ENCODE measurements at places on chromosomes 4 and X. TPM values are rescaled to one million over a fixed set of nuclear protein-coding genes. Genes with fewer than 3 reads are reported as not detected.

- DNase-seq: no peak
Measured at GRCh38 chr4:3040452-3041191, 33.7 kb downstream of the HTT-AS start.

- DNase-seq: peak; percentile 7
Measured at GRCh38 chrX:70292788-70293187, 2.9 kb downstream of the KIF4A start.

DNA sequence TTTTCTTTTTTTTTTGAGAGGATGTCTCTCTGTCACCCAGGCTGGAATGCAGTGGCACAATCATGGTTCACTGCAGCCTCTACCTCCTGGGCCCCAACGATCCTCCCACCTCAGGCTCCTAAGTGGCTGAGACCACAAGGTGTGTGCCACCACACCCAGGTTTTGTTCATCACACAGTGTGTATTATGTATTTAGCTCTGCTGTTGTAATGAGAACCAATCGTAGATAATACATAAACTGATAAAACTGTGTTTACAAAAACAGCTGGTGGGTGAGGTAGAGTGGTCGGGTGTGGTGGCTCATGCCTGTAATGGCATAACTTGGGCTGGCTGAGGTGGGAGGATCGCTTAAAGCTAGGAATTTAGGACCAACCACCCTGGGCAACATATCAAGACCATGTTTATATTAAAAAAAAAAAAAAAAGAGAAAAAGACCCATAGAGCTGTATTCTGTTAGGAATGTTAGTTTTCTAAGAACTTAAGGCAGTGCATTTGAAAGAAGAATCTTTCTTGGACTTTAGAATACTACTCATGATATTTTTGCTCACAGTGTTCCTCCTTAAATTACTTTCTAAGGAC lies 34.9 kb downstream of the POLR2B start:
- no peak for DNase-seq

DNA sequence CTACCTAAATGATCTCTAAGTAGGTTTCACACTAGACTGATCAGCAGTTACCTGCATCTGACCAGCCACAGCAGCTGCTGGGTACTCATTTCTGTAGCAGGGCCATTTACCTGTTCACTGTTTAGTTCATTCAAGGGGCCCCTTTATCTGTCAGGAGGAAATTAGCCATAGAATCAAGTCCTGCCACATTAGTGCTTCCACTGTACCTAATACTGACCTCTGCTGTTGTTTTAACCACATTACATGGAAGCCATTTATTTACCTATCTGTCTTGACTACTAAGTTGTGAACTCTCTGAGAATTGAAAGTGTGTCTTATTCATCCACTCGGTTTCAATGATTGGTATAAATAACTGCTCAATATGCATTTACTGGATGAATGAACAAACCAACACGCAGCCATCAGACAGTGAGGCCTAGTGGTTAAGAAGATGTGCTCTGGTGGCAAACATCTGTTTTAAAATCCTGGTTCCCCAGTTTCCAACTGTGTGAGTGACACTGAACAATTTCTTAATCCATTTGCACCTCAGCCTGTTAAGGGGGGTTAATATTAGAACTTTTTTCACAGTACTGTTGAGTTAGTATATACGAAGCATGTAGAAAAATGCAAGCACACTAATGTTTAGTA lies 30.0 kb upstream of the ANXA5 start:
- peak; percentile 79 for DNase-seq

GRCh38 chr4:128737098-128737513 lies 72.4 kb upstream of the JADE1 start:
- DNase-seq: no peak

- DNase-seq: no peak
Measured at GRCh38 chrX:23276475-23276874, 58.2 kb upstream of the PTCHD1 start.

GRCh38 chr4:15396157-15396800 lies 31.6 kb upstream of the C1QTNF7 start:
- peak; percentile 67 for DNase-seq

DNA sequence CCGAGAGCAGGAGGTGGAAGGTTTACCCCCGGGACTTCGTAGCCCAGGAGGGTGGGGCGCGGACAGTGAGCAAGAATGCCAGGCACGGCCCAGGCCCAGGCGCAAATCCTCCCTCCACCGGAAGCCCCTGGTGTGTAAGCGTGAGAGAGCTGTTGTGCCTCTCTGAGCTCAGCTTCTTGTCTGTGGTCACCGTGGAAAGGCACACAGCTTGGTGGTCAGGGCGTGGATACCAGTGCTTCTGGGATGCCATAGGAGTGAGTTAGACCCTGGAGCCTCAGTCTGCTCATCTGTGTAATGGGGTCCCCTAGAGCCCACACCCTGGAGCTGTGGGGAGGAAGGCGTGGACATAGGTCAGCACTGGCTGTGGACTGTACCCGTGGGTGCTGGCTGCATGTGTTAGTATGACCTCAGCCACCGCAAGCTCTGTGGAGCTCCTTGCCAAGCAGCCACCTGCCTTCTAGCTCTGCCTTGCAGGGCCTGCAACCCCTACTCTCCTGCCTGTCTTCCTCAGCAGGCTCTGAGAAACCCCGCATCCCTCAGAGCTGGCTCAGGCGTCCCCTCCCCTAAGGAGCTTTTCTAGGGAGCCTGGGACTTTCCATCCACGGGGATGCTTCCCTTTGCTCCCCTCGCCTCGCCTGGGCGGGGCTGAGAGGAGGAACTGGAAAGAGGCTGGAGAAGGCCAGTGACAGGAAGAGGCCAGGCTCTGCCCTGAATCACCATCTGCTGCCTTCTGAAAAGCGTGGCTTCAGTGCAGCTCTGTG lies 28.0 kb upstream of the AFAP1 start:
- no peak for DNase-seq

- peak; percentile 27 for DNase-seq
Measured at GRCh38 chr4:152805818-152806217, 26.1 kb downstream of the ARFIP1 start.

DNA sequence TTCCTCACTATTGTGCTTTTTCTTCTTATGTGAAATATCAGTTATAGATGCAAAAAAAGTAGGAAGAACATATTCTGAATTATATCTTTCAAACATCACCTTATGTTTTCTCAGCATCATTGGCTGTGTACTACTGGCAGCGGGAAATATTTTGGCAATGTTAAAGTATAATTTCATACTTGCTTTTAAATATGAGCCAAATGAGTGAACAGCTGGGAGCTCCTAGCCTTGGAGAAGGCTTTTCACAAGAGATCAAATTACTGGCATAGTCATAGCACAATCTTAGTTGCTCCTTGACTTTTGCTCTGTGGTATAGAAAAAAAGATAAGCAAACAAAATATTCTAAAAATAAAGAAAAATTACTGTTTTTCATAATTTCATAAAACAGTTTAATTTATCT lies 1575.8 kb upstream of the PABPC4L start:
- DNase-seq: no peak

DNA sequence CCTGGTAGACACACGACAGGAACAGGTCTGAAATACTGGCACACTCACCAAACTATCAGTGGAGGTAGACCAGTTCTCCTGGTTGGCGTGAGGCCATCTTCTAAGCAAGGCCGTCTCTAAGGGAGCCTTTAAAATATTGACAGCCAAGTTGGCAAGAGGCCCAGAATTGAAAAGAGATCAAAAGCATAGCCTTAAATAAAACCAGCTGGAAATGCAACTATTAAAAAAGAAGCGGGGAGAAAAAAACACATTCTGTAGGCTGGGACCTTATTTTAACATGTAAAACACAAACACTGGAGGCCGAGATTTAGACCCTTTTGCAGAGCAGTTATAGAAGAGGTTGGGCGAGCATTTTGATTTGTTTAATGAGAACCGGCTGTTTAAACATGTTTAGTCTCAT lies 233.0 kb upstream of the CLNK start:
- no peak for DNase-seq

DNA sequence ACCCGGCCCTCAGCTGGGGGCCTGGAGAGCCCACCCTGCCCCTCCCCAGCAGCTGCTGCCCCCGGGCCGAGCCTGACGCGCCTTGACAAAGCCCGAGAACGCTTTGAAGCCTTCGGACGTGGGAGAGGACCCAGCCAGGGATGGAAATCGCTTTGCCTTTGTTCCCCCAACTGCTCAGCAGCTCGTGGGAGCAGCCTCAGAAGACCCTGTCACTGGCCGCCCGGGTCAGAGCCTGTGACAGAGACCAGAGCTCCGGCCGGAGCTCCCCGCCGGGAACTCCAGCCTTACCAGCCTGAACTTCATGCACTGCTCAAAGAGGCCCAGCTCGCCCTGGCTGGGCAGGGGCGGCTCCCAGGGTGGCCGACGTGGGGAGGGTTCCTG lies 2.6 kb upstream of the SLC6A8 start:
- DNase-seq: no peak

Gene VSIG4
- total RNA-seq: not detected

Gene USP17L24
- not detected for total RNA-seq

Gene TEX11
- not detected for total RNA-seq

Data from PC-3 (cell line).